DND-41 (cell line): ENCODE measurements at places on chromosomes 4 and X.

GRCh38 chrX:16918979-16919378 is 27.5 kb upstream of the REPS2 start:
- H3K4me1 ChIP-seq = no peaks in the 10 kb centered on the region
- H3K27ac ChIP-seq = no peak overlapping the region
- no peak for DNase-seq
- H3K36me3 ChIP-seq = no peaks in the 10 kb centered on the region

- no peaks in the 10 kb centered on the region for H3K4me1 ChIP-seq
- no peak for DNase-seq
- H3K27ac ChIP-seq = no peak overlapping the region
- no peaks in the 10 kb centered on the region for H3K27me3 ChIP-seq
- no peak overlapping the region for H3K4me3 ChIP-seq
Observed at GRCh38 chr4:169233691-169234090, 37.1 kb downstream of the SH3RF1 start.

GRCh38 chr4:174218127-174218790 is 65.2 kb downstream of the FBXO8 start:
- no peak for DNase-seq
- H3K27ac ChIP-seq = no peak overlapping the region
- H3K4me3 ChIP-seq = no peak overlapping the region
- no peaks in the 10 kb centered on the region for H3K4me1 ChIP-seq

DNA sequence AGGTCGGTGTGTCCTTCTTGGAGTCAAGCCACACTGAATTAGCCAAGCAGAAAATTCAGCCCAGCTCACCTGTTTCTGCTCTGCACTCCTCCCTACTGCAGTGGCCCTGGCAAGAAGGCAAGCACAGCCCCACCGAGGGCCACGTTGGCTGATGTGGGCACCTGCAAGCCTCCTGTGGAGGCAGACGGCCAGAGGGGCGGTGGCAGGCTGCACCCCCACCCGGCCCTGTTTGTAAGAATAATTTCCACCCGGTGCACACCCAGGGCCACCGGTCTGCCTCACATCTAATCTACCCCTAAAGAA is 18.8 kb downstream of the PPP2R2C start:
- H3K4me1 ChIP-seq = no peaks in the 10 kb centered on the region
- no peak overlapping the region for H3K4me3 ChIP-seq
- no peak for DNase-seq

GRCh38 chr4:161321706-161322105 is 842.1 kb downstream of the FSTL5 start:
- no peak for DNase-seq
- no peaks in the 10 kb centered on the region for H3K36me3 ChIP-seq
- H3K27ac ChIP-seq = no peak overlapping the region
- no peaks in the 10 kb centered on the region for H3K4me1 ChIP-seq
- no peaks in the 10 kb centered on the region for H3K27me3 ChIP-seq
- no peak overlapping the region for H3K4me3 ChIP-seq
